ENCODE measurements at places on chromosomes 3 and 15.

GRCh38 chr3:52280050-52280461 lies 1.6 kb upstream of the WDR82 start:
- no peak for DNase-seq

DNA sequence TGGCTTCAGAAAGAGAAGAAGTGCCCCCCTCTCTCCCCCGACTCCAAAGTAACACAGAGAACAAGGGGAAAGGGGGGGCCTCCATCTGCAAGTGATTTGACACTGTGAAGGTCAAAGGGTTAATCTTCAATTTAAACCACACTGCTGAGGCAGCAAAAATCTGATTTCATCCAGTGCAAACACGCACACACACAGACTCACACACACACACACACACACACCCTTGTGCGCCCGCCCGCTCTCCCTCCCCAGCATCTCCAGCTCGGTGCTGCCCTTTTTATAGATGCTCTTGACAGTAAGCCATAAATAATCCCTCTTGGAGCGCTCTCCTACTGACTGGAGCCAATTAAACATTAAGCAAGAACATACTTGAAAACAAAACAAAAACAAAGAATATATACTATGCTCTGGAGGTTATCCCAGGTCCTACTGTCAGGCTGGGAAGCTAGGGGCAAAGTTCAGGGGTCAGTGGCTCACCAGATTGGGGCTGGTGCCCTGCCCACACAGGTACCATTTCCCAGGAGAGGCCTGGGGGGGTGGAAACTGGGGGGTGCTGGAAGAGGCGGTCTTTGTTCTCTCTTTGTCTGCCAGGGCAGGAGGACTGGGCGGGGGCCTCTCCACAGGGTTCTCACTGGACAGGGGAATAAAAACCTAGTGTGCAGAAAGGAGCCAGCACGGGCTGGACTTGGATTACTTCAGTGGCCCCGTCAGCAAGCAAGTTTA lies 16.3 kb downstream of the BMF start:
- DNase-seq = no peak

DNA sequence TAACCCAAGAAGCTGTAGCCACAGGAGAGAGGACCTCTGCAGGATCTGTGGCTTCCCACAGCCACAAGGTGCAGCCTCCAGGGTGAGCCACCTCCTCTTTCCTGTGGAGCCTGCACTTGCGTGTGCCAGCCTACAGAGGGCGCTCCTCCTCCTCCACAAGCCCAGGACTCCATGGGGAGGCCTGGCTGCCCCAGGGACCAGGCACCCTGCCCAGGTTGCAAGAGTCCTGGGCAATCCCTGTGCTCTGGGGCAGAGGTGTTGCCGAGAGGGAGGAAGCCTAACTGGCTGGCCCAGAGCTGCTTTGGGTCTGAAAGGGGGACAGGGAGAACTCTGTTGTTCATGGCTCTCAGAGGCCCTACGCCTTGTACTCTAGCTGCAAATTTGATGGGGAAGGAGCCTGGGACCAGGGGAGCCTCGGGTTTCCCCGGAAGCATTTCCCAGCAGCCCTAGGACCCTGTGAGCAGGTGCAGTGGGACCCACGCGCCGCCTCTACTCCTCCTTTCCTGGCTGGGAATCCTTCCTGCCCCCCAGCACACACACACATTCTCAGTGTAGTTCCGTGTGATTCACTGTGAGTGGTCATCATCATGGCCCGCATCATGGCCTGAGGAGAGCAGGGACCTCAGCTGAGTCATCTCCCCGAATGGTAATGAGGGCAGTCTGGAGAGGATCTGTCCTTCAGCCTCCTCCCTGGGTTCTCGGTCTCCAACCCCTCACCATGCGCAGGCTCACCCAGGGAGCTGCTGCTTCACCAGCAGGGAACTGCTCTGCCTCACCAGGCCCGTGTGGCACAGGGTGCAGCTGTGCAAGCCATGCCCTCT lies 24.3 kb downstream of the TBC1D21 start:
- no peak for DNase-seq

GRCh38 chr15:42736178-42736792 lies 643 bp downstream of the CDAN1 start:
- DNase-seq = no peak

GRCh38 chr3:115018694-115019093 lies 128.4 kb downstream of the ZBTB20 start:
- DNase-seq = no peak

DNA sequence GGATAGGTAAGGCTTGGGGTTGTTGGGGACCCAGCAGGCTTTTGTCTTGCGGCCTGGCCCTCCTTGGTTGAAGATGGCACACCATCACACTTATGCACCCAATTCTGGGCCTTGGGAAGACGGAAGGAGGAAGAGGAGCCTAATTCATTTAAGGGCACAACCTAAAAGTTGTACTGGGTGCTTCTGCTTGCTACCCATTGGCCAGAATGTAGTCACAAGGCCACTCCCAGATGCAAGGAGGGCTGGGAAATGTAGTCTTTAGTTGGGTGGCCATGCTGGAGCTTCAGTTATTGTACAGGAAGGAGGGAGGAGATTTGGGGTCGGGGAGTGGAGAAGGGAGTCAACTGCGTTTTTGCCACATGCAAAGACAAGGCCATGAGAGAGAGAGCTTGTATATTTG lies 109.2 kb downstream of the TMEM266 start:
- DNase-seq = no peak
